ENCODE measurements at places on chromosomes 3 and 15.

DNA sequence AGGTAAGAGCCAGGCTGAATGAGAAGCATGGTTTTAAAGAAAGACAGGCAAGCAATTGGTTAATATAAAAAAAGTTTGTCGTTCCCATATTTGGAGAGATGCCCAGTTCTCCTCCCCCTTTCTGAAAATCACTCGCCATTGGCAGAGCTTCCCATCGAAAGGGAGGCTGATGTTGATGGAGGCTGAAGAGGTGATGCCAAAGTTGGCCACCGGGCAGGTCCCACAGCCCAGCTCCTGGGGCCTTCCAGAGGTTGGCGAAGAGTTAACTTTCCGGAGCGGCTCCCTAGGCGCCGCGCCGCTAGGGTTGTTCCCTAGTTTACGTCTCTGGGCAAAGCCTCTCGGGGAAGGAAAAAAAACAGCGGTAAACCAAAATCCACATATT is 793 bp downstream of the PCOLCE2 start:
- no peak for DNase-seq

GRCh38 chr3:156553705-156554356 is 1.1 kb downstream of the SSR3 start:
- DNase-seq: no peak

DNA sequence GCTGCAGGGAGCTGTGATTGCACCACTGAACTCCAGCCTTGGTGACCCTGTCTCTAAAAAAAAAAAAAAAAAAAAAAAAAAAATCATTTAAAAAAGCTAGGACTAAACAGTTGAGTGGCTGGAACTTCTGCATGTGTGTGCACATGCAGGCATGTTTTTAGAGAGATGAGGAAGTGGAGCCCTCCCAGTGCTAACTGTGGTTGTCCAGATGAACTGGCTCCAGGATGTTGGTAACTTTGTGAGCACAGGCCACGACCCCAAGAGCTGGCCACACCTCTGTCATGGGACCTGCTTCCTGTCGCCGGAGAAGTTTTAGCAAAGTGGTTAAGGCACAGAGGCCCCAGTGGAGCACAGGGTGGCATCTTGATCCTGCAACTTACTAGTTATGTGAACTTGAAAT is 27.0 kb downstream of the CHCHD6 start:
- no peak for DNase-seq

GRCh38 chr3:101039285-101039684 is 46.1 kb upstream of the ABI3BP start:
- DNase-seq: no peak

DNA sequence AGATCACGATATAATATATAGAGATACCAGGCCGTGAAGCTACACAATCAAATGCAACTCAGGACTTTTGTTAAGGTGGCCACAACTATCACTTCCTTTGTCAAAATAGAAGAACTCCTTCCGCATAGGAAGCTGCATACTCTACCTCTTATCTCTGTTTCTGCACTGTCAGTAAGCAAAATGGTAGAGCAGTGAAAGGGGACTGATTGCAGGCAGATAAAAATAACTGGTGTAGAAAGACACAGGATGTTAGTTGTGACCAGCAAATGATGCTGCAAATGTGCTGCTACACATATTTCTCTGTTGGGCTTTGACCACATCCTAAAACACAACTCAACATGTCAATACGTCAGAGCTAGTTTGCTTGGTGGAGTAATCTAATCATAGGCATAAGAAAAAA is 16.3 kb upstream of the TRAT1 start:
- DNase-seq: no peak

- DNase-seq: no peak
Observed at GRCh38 chr15:77676569-77677375, 44.1 kb upstream of the LINGO1 start.

- DNase-seq: no peak
Observed at GRCh38 chr3:180017846-180018245, 18.9 kb downstream of the PEX5L start.

Measured in esophagus squamous epithelium (tissue), 5 donors.